Germinal center (tissue), 1 donor: ENCODE measurements at places on chromosomes 6 and 20.

GRCh38 chr6:151330130-151330696 lies 61.1 kb downstream of the ZBTB2 start:
- DNase-seq: no peak

GRCh38 chr6:143807103-143807772 lies 35.9 kb upstream of the LTV1 start:
- no peak for DNase-seq

GRCh38 chr6:109104512-109104911 lies 9.2 kb downstream of the CEP57L1 start:
- DNase-seq: no peak

DNA sequence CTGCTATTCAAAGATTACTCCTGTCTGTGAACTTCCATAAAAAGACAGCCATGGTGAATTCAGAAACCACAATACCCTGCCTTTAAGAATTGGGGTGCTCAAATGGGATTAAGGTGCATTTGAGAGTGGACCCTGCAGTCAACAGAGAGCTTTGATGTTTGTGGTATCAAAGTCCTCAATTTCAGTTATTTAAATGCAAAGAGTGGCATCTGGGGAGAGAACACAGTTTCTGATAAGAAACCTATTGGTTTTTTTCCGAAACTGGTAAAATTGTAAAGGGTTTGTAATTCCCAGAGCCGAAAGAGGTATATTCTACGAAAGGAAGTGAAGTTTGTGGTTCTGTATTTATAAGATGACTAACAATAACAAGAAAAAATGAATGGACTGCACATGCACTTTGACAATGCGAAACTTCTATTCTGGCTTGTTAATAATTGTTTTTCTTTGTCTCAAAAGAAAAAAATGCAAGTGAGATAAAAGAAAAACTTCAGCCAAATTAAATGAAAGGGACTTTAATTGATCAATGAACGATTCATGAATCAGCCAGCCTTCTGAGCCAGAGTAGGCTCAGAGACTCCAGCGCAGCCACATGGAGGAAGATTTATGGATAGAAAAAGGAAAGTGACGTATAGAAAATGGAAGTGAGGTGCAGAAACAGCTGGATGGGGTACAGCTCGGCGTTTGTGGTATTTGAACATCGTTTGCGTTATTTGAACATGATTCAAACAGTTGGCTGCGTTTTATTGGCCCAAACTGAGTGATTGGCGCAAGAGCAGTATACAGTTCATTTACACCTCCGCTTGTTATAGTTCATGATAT lies 70.5 kb upstream of the DUSP22 start:
- no peak for DNase-seq

- DNase-seq: no peak
These were observed 563.5 kb downstream of the GRIK2 start for GRCh38 chr6:101956961-101957360.

GRCh38 chr6:16759181-16759645 lies 2.0 kb downstream of the ATXN1 start:
- DNase-seq: no peak
